CD8-positive, alpha-beta memory T cell (primary cell): ENCODE measurements at places on chromosomes 7 and 10. TPM values are rescaled to one million over a fixed set of nuclear protein-coding genes. Genes with fewer than 3 reads are reported as not detected.

DNA sequence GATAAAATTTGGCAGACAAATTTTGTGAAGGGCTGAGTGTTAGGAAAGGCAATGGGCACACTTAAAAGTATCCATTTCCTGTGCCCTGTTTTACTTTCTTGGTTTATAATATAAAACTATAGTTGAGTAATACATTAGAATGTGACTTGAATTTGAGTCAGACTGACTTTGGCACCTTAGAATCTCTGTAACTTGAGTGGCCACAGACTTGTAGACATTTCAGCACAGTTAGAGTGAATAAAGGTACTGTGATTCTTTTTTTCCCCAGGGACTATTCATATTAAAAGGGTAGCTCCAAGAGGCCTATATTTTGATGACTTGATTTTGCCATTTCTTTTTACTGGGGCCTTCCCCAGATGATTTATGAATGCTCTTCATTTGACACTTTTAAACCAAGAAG lies 22.4 kb downstream of the GBF1 start:
- H3K36me3 ChIP-seq: peaks cover 5% of the 10 kb centered on the region
- no peak overlapping the region for H3K4me3 ChIP-seq
- H3K27ac ChIP-seq: no peak overlapping the region
- peaks cover 15% of the 10 kb centered on the region for H3K4me1 ChIP-seq

GRCh38 chr7:77208416-77208815 lies 8.8 kb upstream of the FGL2 start:
- no peak overlapping the region for H3K4me3 ChIP-seq
- H3K4me1 ChIP-seq: no peaks in the 10 kb centered on the region
- DNase-seq: no peak
- H3K27me3 ChIP-seq: no peaks in the 10 kb centered on the region
- no peak overlapping the region for H3K27ac ChIP-seq
- H3K36me3 ChIP-seq: no peaks in the 10 kb centered on the region

GRCh38 chr7:112481833-112482670 lies 1.3 kb downstream of the LSMEM1 start:
- no peaks in the 10 kb centered on the region for H3K4me1 ChIP-seq
- H3K27me3 ChIP-seq: no peaks in the 10 kb centered on the region

- no peaks in the 10 kb centered on the region for H3K36me3 ChIP-seq
- peak; percentile 7 for DNase-seq
- peak overlapping the region; percentile 55 for H3K4me3 ChIP-seq
- H3K27me3 ChIP-seq: peaks cover 13% of the 10 kb centered on the region
- H3K4me1 ChIP-seq: peaks cover 15% of the 10 kb centered on the region
Observed at GRCh38 chr10:13439313-13440184, 89.3 kb downstream of the BEND7 start.

DNA sequence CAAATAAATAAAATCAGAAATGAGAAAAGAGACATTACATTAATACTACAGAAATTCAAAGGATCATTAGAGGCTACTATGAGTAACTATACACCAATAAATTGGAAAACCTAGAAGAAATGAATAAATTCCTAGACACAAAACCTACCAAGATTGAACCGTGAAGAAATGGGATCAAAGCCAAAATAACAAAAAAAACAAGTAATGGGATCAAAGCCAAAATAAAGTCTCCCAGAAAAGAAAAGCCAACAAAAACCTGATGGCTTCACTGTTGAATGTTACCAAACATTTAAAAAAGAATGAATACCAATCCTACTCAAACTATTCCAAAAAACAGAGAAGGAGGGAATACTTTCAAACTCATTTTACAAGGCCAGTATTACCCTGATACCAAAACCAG lies 20.0 kb downstream of the GSDME start:
- no peaks in the 10 kb centered on the region for H3K36me3 ChIP-seq
- H3K27ac ChIP-seq: no peak overlapping the region

- no peak overlapping the region for H3K4me3 ChIP-seq
- no peak overlapping the region for H3K27ac ChIP-seq
- no peak for DNase-seq
- no peaks in the 10 kb centered on the region for H3K27me3 ChIP-seq
Observed at GRCh38 chr7:27699751-27700150, 37.1 kb upstream of the HIBADH start.

DNA sequence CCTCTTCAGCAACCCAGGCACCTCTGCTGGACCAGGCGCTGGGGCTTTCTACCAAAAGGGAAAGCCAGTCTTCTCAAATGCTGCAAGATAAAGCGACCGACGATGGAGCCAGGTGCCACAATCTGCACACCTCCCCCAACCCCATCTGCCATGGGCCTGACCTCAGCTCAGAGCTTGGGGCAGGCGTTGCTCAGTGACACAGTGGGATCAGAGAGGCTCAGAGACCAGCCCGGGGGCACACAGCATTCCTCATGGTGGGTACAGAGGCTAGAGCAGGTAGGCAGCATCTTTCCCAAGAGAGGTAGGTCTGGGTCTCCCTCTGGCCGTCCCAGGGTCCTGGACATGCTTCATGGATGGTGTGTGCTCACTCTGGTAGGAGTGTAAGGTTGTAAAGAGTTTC lies 56.3 kb downstream of the ZMIZ1 start:
- no peak overlapping the region for H3K27ac ChIP-seq
- H3K27me3 ChIP-seq: no peaks in the 10 kb centered on the region
- H3K36me3 ChIP-seq: peaks cover 1% of the 10 kb centered on the region
- no peaks in the 10 kb centered on the region for H3K4me1 ChIP-seq
- no peak overlapping the region for H3K4me3 ChIP-seq

DNA sequence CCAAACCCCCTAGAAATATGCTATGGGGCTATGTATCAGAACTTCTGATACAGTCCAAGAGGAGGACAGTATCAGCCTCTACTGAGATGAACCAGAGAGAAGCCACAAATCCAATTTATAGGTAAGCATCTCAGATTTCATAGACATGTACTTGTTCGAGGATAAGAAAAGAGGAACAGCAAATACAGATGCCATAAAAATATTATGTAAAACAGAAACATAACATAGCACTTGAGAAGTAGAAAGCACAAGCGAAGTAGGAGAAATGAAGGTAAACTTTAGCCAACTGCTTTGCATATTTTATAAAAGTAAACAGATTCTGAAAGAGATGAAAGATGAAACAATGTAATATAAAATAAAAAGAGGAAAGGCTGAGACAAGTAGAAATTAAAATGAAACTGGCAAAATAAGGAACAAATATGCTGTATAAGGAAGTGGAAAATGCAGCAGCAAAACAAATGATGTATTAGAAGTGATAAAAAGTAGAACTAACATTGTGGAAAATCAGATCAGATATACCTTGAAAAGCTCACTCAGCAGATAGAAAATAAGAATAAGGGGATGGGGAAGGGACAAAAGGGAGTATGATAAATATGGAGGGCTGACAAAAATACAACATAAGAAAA lies 135.1 kb downstream of the SKAP2 start:
- no peaks in the 10 kb centered on the region for H3K27me3 ChIP-seq
- H3K36me3 ChIP-seq: no peaks in the 10 kb centered on the region
- DNase-seq: no peak
- no peaks in the 10 kb centered on the region for H3K4me1 ChIP-seq
- H3K4me3 ChIP-seq: no peak overlapping the region
- no peak overlapping the region for H3K27ac ChIP-seq

- no peaks in the 10 kb centered on the region for H3K4me1 ChIP-seq
- no peaks in the 10 kb centered on the region for H3K36me3 ChIP-seq
- H3K27me3 ChIP-seq: no peaks in the 10 kb centered on the region
- H3K4me3 ChIP-seq: no peak overlapping the region
- no peak for DNase-seq
Observed at GRCh38 chr7:110921595-110922151, 169.3 kb upstream of the LRRN3 start.

- no peak overlapping the region for H3K4me3 ChIP-seq
- no peaks in the 10 kb centered on the region for H3K4me1 ChIP-seq
- no peaks in the 10 kb centered on the region for H3K27me3 ChIP-seq
Observed at GRCh38 chr7:143892527-143893300, 9.3 kb downstream of the TCAF1 start.

GRCh38 chr7:133784486-133785001 lies 342.6 kb upstream of the LRGUK start:
- H3K4me1 ChIP-seq: no peaks in the 10 kb centered on the region
- H3K4me3 ChIP-seq: no peak overlapping the region

DNA sequence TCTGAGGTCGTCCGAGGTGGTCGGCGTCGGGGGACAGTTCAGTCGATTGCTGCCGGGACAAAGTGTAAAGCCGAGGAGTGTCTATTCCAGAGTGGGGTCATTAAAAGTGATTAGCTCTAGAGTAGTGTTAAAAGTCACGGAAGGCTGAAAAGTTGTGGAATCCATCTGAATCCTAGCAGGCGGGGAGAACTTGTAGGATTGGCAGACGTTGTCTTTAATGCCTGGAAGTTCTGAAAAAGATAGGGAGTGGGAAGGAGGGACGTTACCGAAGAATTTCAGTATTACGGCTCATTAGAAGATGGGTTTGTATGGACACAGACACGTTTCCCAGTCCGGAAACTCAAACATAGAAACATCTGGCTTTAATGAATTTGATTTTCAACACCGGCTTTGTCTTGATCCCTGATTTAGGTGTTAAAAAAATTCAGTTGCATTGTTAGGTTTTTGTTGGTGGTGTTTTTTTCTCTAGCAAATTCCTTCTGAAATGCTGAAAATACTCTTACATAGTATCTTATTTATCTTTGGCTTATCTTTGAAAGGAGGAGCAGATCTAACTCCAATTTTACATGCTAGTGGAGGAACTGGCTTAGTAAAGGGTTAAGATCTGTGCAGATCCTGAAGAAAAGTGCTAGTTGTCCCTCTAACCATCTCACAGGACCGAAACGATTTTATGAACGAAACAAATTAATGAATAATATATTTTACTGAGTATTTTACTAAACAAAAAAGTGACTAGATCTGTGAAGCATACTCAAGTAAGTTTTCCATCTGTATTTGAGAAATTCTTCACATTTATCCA lies 900 bp downstream of the MKLN1 start:
- H3K4me1 ChIP-seq: peaks cover 21% of the 10 kb centered on the region
- H3K36me3 ChIP-seq: no peaks in the 10 kb centered on the region
- H3K4me3 ChIP-seq: peak overlapping the region; percentile 89
- no peak for DNase-seq
- no peaks in the 10 kb centered on the region for H3K27me3 ChIP-seq
- H3K27ac ChIP-seq: peak overlapping the region; percentile 96

The CDNF gene
- total RNA-seq: 1.2 TPM

The GALNT11 gene
- total RNA-seq: 21.5 TPM

The ASB10 gene
- not detected for total RNA-seq

The SPDYE11 gene
- total RNA-seq: not detected
